Activated CD4-positive, CD25-positive, alpha-beta regulatory T cell treated with anti-CD3 and anti-CD28 coated beads, Interleukin-2, amount 50 U/mL, for 24 hours (primary cell): ENCODE measurements at places on chromosomes 1 and 21.

DNA sequence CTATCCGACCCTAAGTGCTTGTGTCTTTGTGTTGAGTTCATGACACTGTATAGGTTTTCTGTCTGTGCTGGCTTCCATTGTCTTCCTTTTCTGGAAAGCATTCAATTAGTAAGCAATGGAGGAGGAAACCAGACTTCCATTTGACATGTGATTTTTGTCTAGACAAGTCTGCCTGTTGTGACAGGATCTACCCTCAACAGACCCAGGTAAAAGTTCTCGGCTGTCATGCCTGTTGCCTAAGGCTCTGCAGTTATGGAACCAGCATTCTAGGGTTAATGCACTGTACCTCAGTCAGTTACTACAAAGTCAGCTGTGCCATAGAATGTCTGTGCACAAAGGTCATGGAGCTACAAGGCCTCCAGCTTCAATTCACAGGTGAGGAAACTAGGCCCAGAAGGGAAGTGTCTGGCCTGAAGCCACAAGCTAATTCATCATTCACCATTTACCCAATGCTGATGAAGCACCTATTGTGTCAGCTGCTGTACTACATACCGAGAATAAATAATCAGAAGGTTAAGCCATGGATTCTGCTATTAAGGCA, 72.3 kb downstream of the PLPP3 start:
- no peak for ATAC-seq

GRCh38 chr1:157968508-157968907, 24.9 kb upstream of the KIRREL1 start:
- no peak for ATAC-seq

DNA sequence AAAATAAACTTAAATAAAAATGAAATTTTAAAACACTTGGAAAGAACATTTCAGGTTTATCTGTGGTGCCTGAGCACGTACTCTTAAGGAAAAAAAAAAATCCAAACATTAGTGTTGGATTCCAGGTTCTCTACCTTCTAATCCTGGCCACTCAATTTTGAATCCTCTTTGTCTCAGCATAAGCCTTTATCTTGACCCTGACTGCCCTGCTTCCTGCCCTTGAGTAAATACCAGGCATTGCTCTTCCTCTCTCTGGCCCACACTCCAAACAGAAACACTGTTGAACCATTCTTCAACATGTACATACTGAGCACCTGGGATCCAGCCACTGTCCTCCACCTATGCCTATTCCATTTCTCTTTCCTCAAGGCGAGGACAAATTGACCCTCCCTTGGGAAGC, 11.4 kb upstream of the VANGL1 start:
- no peak for ATAC-seq

- no peak for ATAC-seq
These were observed 109.2 kb upstream of the SERTAD4 start for GRCh38 chr1:210123383-210123782.

DNA sequence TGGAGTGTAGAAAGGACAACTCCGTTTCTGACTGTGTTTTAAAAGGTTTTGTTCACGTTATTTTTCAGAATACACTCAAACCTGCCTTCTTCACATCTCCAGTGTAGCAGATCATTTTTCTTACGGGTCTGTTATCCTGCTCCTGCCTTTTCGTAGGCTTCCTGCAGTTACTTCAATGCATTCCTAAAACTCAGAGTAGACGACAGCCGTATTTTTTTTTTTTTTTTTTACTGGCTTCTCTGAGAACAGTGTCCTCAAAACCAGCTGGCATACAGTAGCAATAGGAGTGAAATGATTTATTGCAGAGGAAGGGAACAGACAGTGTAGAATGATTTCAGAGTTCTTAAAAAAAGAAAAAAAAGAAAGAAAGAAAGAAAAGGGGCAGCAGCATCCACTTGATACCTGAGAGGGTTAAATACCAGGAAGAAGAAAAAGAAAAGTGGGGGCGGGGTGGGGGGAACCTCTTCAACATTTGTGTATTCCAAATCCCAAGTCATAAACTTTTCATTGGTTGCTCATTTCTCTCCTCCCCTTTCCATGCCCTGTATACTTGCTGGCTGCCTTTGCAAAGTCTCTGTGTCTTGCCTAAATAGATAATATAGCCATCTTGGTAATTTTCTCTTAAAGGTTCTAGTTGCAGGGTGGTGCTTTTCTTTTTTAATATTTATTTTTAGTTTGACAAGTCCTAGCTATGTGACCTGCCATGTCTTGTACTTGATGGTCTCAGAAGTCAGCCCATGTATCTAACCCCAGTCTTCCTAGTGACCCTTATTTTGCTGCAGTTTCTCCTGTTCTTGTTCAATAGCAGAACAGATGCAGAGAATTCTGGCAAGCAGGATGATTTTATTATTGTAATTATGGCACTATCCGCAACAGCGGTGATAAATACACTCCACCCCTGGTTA, 2.8 kb downstream of the TGFB2 start:
- ATAC-seq: no peak

DNA sequence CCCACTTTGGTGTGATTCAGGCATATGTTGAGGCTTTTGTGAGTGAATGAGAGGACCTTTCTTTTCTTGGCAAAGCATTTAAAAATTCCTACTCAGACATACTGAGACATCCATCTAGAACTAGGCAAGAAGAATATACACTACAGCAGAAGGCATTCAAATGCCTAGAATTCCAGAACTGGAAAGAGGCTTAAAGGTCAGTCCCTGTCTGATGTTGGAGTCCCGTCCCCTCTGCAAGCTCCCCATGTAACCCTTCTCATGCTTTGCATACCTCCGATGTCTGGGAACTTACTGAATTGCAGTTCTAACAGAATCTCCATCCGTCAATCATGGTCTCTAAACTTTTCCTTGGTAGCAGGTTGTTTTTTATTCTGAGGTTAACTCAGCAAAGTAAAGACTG, 152.9 kb downstream of the ATP6V1G3 start:
- no peak for ATAC-seq

GRCh38 chr1:205226868-205227583, 720 bp upstream of the TMCC2 start:
- ATAC-seq: no peak
